G401 (cell line): ENCODE measurements at places on chromosomes 2 and 18.

DNA sequence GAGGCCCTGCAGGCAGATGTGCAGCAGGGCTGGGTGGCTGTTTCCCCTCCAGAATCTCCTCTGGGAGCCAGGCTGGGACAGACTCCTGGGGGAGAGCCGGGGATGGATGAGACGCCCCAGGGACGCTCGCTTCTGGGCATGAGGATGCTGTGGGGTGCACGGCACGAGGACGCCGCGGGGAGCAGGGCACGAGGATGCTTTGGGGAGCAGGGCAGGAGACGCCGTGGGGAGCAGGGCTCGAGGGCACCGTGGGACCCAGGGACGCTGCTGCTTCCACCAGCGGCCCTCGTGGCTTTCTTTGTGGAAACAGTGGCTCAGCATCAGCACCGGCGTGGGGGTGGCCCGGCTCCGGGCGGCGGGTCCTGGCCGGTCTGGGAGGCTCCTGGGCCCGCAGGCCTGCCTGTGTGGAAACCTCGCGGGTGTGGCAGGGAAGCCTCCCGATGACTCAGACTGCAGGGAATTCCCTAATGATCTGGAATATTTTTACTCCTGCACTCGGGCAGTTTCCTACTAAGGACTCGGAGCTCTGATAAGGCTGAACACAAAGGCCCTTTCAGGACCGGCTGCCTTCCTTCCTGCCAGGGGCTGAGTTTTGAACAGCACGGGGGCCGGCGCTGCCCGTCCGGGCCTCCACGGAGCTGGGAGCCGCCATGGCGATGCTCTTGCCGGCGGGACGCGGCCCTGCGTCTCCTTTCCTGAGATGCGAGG lies 62.6 kb downstream of the NFATC1 start:
- no peak for DNase-seq

DNA sequence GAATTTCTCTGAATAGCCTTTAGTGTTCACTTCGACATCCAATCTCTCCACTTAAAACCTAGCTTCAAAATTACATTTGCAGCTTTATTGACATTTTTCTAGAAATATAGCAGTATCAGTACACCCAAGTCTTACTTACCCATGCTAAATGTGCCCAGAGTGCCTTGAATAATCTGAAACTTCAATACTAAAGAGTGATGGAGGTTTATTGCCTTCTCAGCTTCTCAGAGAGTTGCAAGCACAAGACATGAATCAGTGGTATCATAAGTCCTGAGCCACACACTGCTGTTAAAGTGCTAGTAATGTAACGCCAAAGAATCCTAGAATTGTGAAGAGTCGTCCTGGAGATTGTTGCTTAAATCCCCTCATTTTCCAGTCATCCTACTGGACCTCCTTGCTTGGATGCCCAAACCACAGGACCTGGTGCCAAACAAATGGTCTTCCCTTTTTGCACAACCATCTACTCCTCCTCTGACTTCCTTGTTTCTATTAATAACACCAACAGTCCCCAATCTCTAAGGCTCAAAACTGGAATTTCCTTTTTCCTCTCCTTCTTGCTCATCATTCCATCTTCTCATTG lies 83.2 kb upstream of the SPATS2L start:
- no peak for DNase-seq

GRCh38 chr2:148903979-148904378 lies 29.0 kb downstream of the KIF5C start:
- no peak for DNase-seq

- no peak for DNase-seq
These were observed 19.1 kb upstream of the ANKRD53 start for GRCh38 chr2:70959271-70959761.

GRCh38 chr18:54263904-54264336 lies 5.4 kb upstream of the POLI start:
- no peak for DNase-seq

GRCh38 chr2:25036221-25036559 lies 5.7 kb upstream of the EFR3B start:
- DNase-seq: no peak

GRCh38 chr2:46134531-46135227 lies 162.5 kb upstream of the EPAS1 start:
- no peak for DNase-seq

- no peak for DNase-seq
These were observed 42.7 kb upstream of the ODC1 start for GRCh38 chr2:10490806-10491291.

- DNase-seq: no peak
These were observed 6.3 kb downstream of the BOK start for GRCh38 chr2:241564596-241565410.

DNA sequence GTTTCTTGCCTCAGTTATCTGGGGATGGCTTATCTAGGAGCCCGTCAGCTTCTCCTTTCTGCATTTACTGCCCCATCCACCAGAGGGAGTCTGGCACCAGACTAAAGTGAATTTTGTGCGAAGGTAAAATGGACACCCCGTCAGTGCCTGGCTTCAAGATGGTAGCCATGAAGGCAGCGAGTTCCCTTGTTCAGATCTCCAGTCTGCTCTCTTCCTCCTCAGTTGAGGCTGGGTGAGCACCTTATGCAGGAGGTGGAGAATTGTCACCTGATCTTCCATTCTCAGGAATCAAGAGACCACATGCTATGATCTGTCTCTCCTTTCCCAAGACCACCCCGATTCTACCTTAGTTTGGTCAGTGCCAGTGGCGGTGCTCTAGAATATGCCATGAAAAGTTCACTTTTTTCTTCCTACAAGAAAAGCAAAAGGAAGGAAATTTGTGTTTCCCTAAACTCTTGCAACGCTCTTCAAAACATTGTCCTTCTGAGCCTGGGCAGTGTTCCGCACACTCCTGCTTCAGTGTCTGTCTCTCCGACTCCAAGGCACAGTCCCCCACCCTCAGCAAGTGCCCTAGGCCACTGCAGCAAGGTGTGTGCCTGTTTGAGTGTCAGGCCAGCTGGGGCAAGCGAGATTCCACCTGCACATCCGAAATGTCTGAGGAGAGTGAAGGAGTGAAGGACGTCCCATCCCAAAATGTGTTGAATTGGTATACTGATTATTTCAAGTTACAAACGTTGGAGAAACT lies 168.6 kb downstream of the SS18 start:
- no peak for DNase-seq

DNA sequence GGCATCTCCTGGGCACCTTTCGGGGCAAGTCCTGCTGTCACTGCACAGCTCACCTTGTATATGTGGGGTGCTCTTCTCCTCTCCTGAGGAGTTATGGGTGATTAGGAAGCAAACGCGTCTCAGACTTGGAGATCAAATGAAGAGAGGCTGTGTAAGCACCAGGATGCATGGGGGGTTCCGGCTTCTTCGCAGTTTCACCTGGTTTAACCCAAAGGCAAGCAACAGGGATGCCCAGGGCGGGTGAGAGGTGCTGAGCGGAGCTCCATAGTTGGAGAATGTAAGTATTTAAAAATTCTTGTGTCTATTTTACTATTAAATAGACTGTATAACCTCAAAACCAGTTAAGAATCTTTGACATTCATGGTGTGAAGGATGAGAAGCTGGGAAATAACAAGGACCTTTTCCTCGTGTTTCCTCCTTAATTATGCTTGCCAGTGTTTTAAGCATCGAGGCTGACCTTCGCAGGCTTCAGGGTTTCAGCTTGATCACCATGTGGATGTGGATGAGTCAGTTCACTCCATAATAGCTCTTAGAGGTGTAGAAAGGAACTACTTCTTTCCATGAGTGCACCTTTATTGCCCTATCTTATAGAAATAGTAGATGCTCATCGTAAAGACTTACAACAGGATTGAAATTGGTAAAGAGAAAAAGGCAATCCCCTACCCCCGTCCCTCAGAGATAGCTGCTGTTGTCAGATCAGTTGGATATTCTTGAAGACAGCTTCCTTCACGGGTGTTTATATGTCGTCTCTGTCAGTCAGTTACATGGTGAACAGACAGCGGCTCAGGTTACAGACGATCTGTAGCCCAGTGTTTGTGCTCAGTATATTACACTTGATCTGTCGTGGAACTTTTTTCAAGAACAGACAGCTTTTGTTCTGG lies 201.1 kb downstream of the AGAP1 start:
- no peak for DNase-seq

DNA sequence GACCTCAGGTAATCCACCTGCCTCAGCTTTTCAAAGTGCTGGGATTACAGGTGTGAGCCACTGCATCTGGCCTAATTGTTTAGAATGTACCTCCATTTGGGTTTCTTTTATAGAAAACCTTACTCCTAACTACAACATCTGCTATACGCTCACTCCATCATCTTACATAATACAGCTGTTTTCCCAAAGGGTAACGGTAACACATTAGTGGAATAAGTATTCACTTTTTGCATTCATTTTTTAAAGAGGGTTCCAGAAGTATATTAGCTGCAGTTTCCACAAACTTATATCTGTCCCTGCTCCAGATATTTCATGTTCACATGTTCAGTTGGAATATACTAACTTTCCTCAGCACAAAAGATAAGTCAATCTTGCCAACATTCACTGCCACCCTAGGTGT lies 640.1 kb upstream of the FSHR start:
- no peak for DNase-seq

GRCh38 chr18:71209944-71210343 lies 921.1 kb downstream of the SOCS6 start:
- no peak for DNase-seq

- DNase-seq: no peak
These were observed 56.5 kb upstream of the PXDN start for GRCh38 chr2:1800716-1801388.

DNA sequence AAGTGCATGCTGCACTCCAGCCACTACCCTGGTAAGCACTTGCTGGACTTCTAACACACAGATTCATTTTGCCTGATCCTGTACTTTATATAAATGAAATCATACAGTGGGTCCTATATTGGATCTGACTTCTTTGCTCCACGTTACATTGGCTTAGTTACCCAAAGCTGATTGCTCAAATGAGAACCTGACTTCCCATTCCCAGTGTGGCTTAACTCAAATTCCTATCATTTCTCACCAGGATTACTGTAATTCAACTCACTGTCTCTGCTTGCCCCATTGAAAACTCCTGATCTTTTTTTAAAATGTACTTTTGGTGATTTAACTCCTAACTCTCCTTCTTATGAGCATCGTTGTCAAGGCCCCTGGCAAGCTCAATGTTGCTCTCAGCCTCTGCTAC lies 1.4 kb downstream of the RSAD2 start:
- DNase-seq: no peak

- DNase-seq: no peak
These were observed 1.1 kb upstream of the CXCR4 start for GRCh38 chr2:136118819-136119716.

GRCh38 chr2:44295633-44296359 lies 20.5 kb downstream of the SLC3A1 start:
- no peak for DNase-seq

GRCh38 chr2:127293386-127293747 lies 577 bp downstream of the ERCC3 start:
- no peak for DNase-seq

DNA sequence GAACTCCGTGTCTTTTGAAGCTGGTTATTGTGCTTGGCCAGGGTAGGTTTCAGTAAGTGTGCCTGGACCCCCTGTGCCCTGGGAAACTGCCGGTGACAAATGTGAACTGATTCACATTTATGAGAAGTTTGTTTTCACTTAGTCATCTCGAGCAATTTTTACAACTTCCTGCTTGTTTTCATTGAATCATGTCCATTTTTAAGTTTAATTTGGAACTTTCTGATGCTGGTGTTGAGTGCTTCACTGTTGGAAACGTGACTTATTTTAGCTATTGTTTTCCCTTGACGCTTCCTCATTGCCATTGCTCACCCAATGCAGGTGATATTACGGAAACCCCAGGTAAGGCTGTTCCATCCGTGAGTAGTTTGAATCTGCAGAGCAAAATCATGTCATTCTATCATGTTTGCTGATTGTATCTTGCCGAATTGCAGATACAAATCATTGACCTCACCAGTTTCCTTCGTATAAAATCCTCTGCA lies 97.2 kb downstream of the RTN4 start:
- no peak for DNase-seq

GRCh38 chr2:64128943-64129391 lies 15.3 kb downstream of the PELI1 start:
- no peak for DNase-seq

DNA sequence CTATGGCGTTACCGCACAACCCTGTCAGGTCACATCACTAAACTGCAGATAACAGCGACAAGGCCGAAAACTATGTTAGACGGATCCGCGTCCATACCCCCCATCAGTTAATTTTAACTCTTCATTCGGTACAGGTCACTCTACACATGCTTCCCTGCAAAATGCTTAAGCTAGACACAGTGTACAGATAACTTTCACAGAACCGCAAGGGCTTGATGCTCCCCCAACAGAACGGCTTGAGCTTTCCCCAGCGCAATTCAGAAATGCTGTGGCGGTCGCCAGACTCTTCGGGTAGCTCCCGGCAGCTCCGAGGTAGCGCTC lies 283 bp upstream of the RBBP8 start:
- no peak for DNase-seq

GRCh38 chr2:137942037-137942832 lies 22.0 kb upstream of the HNMT start:
- DNase-seq: no peak

GRCh38 chr2:45690231-45690630 lies 38.8 kb downstream of the PRKCE start:
- no peak for DNase-seq

DNA sequence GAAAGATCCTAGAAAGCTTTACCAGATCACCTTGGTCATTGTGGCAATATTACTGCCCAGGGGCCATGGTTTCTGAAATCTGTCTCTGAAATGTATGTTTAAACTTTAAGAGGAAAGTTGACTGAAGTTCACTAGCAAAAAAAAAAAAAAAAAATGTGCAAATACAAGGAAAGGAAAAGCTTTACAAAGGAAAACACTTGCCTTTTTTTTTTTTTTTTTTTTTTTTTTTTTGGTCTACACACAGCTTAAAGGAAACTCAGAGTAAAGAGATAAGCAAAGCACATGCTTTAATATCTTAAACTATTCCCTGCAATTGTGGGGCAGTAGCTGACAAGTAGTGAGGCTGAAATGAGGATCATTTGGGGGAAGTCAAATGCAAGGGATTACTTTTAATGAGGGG lies 174.2 kb upstream of the EPAS1 start:
- no peak for DNase-seq

- DNase-seq: no peak
These were observed 326.5 kb downstream of the BCL11A start for GRCh38 chr2:60226943-60227342.

DNA sequence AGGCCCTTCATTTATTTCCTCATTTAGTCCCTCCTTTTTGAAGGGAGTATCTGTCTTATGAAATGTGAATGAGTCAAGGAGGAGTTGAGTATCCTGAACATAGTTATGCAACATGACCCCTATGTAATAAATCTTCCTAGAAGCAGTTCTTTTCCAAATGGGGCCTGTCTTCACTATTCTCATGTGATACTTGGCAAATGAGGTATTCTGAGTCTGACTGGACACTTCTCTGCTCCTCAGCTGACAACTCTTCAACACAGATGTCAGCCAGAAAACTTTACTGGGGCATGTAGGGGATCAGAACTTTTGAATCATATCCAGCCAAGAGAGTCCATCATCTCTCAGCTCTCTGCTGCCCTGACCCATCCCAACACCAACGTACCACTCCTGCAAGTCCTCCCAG lies 291.6 kb downstream of the ZNF385B start:
- DNase-seq: no peak
